ENCODE measurements at places on chromosomes 1 and 21. TPM values are rescaled to one million over a fixed set of nuclear protein-coding genes. Genes with fewer than 3 reads are reported as not detected.
A peak's percentile ranks its signal among the peaks of the same experiment; 100 is the strongest.

Gene FNDC7
- 0.18 TPM for total RNA-seq

Gene PLPP3
- total RNA-seq = 64.6 TPM

Gene KIF26B
- 22.0 TPM for total RNA-seq

Gene ZNF648
- total RNA-seq = 0.82 TPM

Gene LCE1A
- total RNA-seq = not detected

Gene CD247
- 0.82 TPM for total RNA-seq

Gene RIIAD1
- total RNA-seq = 1.5 TPM

- no peak for DNase-seq
These were observed 78.5 kb downstream of the WDR3 start for GRCh38 chr1:118008011-118008410.

DNA sequence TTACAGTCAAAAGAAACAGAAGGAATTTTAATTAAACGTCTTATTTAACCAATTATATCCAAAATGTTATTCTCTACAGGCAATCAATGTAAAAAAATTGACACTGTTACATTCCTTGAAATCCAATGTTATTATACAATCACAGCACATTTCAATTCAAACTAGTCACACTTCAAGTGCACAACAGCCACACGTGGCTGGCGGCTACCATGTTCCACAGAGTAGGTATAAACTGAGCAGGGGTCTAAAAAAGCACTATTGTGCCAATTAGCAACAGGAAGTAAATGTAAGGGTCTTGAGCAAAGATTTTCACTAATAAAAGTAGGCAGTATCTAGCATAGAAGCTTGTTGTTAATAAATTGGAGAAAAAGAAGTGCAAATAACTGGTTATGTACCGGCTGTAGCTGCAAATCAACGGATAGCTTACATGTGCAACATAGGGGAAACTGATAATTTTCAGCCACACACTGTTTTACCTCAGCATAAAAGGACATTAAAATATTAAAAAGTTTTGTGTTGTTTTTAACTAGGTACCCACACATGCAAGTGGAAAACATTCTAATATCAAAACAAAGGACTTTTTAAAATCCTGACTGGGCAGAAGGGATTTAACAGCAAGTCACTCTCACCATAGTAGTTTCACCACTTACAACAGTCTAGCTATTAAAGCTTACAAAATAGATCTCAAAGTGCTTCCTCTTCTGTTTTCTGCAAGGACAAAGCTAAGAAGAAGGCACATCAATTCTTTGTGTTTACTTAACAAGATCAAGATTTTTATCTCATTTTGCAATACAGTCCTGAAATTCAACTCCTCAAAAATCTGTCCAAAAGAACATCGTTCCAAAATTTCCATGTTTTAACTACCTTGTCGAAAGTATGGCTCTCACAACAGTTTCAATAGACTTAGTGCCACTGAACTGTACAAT, 2.5 kb downstream of the CSDE1 start:
- no peak for DNase-seq

- DNase-seq = no peak
These were observed 55.5 kb upstream of the DYNLT5 start for GRCh38 chr1:66696771-66697170.

- DNase-seq = no peak
These were observed 53.8 kb upstream of the KCNA3 start for GRCh38 chr1:110728388-110729001.

- DNase-seq = no peak
These were observed 284.9 kb upstream of the RUNX1 start for GRCh38 chr21:35333831-35334618.

- DNase-seq = no peak
These were observed 72.5 kb upstream of the TNFSF18 start for GRCh38 chr1:173122958-173123852.

DNA sequence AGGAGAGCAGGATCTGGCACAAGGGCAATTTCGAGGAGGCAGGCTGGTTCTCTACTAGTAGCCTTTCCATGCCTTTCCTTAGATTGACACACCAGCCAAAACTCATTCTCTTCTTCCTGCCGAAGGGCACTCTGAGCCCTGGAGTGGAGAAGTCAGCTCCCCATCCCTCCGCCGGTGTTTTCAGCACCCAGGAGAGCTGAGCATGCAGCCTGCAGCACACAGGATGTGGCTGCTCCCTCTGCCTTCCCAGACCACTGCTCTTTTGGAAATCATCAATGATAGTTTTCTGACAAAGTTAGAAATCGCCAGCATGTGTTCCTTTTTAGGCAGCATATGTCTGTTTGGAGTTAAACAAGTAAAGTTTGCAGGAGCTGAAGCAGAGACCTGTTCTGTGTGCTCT, 11.7 kb downstream of the RNU5D-1 start:
- DNase-seq = no peak

DNA sequence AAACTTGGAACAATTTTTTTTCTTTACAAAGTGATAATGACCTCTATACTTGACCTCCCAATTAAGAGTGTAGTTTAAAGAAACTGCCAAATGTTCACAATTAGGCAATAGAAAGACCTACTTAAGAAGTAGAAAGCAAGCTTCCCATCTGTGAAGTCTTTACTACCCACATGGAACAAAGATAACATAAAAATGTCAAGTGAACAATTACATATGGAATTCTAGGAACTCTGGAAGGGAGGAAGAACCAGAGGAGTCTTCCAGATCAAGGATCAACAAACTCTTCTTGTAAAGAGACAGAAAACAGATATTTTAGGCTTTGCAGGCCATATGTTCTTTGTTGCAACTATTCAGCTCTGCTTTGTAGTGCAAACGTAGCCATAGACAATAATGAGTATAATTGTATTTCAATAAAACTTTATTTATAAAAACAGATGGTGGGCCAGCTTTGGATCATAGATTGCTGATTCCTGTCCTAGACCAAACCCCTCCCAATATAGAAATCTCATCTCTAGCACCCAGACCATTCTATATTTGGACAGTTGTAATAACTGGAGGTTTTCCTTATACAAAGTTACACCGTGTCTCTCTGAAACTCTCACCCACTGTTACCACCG, 68.4 kb upstream of the MAGI3 start:
- DNase-seq = no peak

GRCh38 chr1:121546830-121547591, 362.2 kb downstream of the SRGAP2C start:
- DNase-seq = no peak

DNA sequence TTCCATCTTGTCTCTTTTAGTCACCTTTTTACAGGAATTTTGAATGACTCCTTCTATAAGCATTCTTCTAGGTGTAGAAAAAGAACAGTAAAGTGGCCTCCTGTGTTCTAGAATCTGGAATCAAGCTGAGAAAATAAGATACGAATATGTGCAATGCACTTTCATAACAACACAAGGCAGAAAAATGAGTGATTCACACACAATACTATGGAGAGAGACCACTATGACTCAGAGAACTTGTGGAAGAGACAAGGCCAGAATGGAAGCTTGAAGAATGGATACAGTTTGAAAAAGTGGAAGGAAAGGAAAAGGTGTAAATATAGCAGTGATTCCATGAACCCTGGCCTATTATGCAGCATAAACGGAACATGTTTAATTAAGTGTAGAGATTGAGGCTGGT, 57.1 kb upstream of the SAMSN1 start:
- DNase-seq = no peak

GRCh38 chr1:101992821-101993575, 3.7 kb downstream of the OLFM3 start:
- DNase-seq = peak; percentile 58

- DNase-seq = no peak
These were observed 62.5 kb upstream of the PRDX6 start for GRCh38 chr1:173414539-173415226.

DNA sequence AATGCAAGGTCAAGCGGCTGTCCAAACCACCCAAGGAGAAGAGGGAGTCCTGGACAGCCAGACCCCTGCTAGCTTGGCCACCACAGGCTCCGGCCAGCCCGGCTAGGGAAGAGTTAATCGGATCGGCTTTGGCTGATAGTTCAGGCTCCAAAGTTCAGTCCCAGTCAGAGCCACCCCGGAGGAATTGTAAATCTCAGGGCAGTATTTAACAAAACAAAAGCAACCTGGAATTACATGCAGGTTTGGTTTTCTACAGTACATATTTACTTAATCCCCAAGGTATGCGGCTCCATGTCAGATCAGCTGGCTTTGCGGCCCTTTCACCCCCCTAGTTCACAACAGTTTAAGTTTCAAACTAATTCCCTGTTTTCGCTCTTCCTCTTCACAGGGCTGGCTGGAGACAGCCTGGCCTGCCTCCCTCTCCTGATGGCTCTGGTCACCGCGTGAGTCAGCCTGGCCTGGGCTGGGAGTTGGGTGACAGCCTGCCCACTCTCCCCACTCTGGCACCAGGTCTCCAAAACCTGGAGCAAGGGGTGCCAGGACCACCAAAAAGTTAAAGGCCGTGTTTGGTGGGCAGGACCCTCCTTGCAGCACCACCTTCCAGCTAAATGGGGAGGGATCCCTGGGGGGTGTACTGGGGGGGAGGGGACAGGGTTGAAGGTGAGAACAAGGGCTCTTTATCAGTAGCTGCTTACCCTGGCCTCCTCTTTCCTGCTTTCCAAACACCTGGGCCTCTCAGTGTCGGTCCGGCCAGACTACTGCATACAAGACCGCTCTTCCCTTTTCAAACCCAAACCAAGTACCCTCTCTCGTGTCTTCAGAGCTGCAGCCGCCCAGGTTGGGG, 1.9 kb downstream of the DHRS3 start:
- DNase-seq = no peak

- DNase-seq = no peak
These were observed 121.7 kb downstream of the KIF26B start for GRCh38 chr1:245276445-245276844.

DNA sequence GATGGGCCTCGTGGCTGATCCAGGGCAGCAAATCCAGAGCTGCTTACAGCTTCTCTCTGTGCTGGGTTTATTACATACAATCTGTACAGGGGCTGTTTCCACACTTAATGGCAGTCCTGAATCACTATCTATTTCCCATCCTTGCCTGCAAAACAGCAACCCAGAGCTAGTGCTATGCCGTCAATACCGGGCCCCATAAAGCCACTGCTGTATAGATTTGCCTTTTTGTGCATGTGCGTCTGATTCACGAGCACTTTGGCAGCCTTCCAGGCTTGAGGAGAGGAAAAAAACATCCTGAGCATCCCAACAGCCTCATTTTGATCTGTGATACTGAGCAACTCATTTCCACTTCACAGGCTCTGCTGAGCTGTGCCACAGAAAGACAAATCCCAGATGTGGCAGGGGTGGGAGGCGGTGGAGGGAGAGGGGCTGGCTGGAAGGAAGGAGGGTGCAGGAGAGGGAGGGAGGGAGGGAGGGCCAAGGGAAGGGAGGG, 65.2 kb upstream of the TARBP1 start:
- peak; percentile 60 for DNase-seq

GRCh38 chr1:44757420-44757819, 17.8 kb downstream of the KIF2C start:
- DNase-seq = no peak

DNA sequence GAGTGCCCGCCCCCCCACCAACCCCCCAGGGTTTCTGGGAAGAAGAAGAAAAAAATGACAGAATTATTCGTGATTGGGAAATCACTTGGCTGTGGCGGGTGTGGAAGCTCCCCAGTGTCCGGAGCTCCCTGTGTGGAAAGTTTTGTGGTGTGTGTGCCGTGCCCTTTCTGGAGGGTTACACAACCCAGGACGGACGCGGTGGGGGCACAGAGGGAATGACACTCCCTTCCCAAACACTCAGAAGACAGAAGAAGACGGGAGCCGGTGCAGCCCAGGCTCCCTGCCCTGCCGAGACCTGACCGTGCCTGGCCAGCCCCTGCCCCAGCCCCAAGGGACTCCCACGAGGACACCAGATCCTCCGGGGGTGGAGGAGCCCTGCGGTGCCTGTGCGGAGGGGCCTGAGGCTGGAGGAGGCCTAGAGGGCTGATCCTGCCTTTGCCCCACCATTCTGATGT, 33.0 kb upstream of the ADARB1 start:
- no peak for DNase-seq

DNA sequence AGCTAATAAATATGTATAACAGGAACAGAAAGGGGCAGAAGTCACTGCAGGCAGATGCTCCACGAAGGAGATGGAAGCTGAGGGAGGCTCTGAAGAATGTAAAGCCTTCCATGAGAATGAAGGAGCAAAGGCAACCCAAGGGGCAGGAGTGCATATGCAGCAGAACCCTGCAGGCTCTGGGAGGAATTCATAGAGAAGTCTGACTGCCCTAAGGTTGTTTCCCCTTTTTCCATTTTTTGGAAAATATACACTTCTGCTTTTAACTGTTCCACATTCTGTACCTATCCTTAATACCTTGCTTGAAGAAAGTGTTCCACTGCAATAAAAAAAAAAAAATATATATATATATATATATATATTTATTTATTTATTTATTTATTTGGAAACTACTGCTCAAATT, 69.6 kb downstream of the CD34 start:
- no peak for DNase-seq

DNA sequence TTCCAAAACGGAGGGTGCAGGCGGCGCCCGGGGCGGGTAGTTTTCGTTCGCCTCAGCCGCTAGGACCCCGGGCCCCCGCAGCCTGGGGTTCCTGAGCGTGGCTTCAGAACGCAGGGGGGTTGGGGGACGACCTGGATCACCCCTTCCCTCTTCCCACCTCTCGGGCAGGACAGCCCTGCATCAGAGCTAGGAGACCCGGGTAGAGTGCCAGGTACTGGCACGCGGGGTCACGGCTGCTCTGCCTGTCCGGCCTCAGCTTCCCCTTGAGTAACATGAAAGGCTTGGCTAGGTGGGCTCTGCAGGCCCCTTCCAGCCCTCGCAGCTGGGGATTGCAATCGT, 484 bp downstream of the DFFB start:
- DNase-seq = no peak

DNA sequence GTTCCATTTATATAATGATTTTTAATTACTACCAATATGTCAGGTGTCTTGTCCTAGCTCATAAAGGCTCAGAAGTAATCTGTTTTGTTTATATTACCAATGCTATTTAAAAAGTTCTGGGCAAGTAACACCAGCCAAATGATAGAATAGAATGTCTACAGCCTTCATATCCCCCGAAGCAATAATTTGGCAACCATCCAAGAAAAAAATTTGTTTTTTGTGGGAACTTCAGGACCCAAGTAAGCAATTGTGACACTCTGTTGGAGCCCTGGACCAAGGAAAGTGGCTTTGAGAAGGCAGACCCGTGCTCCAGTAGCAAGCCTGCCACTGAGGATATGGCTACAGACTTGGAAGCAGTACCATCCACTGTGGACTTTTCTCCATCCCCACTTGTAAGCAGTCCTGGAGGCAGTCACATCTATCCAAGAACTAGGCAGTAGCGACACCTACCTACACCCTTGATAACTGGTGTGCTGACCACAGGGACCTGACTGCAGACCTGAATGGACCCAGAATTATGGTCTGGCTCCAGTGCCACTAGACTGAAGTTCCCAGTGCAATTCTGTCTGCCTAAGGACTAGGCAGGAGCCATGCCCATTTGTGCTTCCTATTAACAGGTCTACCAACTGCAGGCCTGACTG, 870.7 kb upstream of the ADGRL2 start:
- no peak for DNase-seq
